ENCODE measurements at places on chromosomes 1 and 21.
A peak's percentile ranks its signal among the peaks of the same experiment; 100 is the strongest.

DNA sequence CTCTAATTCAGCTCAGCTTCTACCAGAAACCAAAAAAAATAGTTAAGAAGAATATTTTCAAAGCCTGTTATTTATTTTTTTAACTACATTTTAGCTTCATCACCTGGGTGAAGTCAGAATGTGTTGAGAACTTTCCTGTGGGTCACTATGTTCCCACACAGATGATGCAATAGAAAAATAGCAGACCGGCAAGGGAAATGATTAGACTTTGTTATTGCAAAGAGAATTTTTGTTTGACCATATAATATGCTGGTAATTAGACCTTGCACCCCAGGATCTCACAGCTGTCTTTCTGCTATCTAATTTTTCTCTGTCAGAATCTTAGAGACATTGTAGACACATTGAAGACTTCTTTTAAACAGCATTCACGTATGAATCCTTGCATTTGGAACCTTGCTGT lies 299.3 kb downstream of the TBX15 start:
- DNase-seq = no peak

- no peak for DNase-seq
These were observed 133.4 kb downstream of the EDEM3 start for GRCh38 chr1:184621260-184621659.

GRCh38 chr1:78843546-78843945 lies 163.0 kb downstream of the ADGRL4 start:
- no peak for DNase-seq

DNA sequence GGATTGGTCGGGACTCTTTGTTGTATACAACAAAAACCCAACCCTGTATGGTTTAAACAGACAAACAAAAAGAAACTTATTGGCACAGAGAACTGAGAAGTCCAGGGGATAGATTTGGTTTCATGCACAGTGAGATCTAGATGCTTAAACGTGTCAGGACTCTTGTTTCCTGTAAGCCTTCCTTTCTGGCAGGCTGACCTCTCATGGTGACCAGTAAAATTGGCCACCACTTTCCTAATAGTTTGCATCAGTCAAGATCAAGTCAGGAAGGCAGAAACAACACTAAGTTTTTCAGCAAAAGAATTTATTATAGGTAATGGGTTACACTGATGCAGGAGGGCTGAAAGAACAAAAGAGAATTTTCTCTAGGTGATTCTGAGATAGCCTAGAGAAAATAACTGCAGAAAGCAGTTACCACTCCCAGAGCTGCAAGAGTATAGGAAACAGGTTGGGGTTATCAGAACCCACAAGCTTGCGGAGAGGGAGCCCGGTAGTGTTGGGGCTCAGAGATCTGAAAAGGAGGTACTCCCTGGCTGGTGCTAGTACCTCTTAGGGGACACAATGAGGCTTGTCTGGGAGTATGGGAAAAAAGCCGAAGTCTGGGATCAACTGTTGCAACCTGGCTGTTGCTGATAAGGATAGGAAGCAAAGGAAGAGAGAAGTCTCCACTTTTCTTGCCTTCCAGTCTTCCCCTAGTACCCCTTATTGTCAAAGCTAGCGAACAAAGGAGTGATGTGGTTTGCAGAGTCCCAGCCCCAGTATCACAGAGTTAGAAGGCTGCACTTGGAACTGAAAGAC lies 21.4 kb downstream of the CITED4 start:
- DNase-seq = no peak

DNA sequence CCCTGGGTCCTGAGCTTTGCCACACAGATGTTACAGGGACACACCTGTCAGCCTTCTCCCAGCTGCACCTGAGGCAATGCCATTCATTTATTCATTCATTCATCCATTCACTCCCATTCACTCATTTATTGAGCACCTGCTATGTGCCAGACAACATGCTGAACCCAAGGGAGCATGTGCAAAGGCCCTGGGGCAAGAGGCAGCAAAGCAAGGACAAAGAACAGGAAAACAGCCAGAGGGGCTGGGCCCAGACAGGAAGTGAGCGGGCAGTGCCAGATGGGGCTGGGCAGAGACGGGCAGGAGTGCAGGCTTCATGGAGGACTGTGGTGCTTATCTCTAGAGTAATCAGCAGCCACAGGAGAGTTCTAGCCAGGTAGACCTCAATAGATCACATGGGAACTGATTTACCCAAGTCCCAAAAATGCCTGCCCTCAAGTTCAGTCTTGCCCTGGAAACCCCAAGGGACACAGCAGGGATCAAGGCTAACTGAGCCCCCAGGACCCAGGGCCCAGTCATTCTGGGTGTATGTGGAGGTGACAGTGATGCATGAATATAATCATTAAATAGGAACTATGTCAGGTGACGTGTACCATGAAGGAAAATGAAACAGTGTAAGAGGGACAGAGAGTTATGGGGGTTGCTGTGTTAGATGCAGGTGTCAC lies 530.3 kb downstream of the MATN1 start:
- no peak for DNase-seq

GRCh38 chr1:30666756-30667273 lies 56.6 kb downstream of the MATN1 start:
- DNase-seq = no peak

- no peak for DNase-seq
These were observed 238.2 kb upstream of the KCNK2 start for GRCh38 chr1:214844319-214844718.

DNA sequence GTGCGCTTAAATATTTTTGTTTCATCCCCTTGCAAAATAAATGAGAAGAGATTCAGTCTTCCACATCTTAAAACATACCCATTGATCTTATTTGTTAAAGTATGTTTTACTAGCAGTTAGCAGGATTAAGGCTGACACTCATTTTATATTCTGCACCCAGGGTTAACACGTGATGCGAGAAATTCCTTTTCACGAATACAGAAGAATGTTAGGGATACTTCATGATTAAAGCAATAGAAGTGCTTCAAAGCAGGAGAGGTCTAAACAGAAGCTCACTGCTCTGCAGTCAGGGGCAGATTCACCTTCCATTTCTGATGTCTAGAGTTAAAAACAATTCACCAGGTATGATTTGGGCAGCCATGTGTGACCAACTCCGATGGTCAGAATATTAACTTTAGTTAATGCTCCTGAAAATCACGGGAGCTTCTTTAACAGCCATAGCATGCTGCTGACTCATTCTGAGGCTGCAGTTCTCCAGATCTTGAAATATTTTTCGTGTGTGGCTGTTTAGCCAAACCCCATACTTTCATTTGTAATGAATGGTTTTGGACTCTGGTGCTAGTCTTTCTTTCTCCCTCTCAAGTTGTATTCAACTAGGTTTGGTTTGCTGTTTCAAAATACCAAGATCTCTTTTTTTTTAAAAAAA lies 19.7 kb downstream of the BCAR3 start:
- DNase-seq = no peak

DNA sequence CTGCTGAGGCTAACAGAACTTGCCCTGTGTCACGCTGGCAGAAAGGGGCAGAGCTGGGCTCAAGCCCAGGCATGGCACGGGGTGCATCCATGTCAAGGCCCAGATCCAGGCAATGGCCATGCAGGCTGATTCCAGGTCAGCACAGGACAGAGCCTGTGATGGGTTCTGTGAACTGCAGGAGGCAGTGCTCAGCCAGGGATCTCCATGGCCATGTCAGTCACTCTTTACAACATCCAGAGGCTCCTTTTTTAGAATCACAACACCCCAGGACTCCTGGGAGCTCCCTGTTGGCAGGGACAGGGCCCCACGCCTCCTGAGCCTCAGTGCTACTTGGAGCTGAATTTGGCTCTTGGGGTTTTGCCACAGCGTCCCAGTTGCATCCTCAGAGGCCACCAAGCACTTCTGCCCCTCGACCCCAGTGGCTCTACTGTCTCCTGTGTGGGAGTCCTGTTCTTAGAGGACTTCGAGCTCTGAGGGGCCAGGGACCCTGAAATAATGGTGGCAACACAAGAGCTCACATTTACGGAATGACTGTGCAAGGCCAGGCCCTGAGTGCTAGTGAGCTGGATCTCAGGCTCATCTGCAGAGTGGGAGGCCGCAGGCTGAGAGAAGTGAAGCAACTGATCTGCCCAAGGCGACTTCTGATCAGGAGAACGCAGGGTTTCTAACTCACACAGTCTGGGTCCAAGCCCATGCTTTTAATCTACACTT lies 211.5 kb downstream of the TRABD2B start:
- no peak for DNase-seq

- DNase-seq = no peak
These were observed 618 bp upstream of the SERTAD4 start for GRCh38 chr1:210231846-210232510.

DNA sequence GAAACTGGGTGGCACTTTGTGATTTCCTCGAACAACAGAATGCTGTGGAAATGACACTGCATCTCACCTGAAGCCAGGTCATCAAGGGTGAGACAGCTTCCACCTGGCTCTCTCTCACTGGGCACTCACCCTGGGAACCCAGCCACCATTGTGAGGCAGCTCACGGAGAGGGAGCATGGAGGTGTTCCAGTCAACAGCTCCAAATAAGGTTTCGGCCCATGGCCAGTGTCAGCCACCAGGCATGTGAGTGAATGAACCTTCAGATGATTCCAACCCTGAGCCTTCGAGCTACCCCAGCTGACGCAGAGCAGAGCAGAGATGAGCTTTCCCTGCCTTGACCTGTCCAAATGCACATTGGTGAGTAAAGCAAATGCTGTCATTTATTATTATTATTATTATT lies 58.1 kb downstream of the SYDE2 start:
- no peak for DNase-seq

DNA sequence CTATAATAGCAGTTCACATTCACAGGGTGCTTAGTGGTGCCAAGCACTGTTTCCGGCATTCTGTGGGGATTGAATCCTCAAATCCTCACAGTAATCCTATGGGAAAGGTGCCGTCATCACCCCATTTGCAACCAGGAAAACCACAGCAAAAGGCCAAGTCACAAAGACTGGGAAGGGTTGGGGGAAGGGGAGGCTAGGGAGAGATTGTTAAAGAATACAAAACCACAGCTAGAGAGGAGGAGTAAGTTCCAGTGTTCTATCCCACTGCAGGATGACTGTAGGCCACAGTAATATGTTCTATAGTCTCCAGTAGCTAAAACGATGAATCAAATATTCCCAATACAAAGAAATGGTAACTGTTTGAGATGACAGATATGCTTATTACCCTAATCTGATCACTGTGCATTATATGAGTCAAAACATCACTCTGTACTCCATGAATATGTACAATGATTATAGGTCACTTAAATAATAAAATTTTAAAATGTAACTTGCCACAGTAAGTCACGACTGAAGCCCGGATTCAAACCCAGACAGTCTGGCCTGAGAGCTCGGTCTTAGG lies 256.8 kb downstream of the TOMM20 start:
- DNase-seq = no peak

GRCh38 chr1:109399326-109399957 lies 1.7 kb upstream of the SORT1 start:
- DNase-seq = no peak

GRCh38 chr1:179883040-179883744 lies 1.1 kb downstream of the TOR1AIP1 start:
- DNase-seq = no peak

DNA sequence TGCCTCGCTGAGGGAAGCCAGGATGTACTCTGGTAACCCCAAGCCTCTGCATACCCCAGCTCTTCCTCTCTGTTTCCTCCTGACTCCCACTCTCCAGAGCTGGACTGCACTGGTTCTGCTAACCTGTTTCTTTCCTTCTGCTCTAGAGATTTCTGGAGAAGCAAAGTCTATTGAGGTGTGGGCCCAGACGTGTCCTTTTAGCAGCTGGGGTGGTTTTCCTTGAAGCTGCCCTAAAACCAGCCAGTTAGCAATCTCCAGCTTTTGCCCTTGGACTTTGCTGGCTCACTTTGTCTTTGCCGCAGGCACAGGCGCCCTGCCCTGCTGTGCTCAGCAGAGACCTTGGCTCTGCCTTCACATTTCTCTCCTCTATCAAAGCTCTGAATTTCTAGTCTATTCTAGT lies 171.8 kb upstream of the IVNS1ABP start:
- no peak for DNase-seq

DNA sequence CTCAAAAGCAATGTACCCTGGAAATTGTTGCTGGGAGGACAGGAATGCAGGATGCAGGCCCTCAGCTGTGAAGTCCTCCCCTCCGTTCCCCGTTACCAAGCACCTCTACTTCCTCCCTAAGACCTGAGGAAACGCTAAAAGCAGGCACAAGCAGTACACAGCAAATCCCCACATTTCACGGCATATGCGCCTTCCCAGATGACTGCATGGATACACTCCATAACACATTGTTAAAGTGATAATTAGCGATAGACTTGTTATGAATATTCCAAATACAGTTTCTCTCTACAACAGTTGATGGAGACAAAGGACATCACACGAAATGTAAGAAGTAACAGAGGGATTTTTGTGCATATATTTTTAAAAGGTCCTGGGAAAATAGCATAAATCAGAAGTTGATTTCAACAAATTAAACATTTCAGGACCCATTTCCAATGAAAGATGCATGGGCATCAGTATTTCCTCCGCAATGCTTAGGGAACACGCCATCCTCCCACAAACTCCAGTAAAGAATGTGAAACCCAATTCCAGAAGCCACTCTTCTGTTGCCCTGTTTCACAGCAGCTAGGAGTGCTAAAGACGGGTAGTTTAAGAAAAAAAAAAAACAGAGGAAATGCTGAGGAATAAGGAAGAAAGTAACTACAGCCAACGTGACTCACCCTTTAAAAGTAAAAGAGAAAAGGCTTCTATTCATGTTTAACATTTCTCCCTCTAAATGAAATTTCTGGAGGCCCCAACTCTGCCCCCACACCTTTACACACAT lies 75.5 kb downstream of the HIVEP3 start:
- no peak for DNase-seq

GRCh38 chr1:225424562-225425200 lies 3.2 kb downstream of the LBR start:
- no peak for DNase-seq

- no peak for DNase-seq
These were observed 22.1 kb downstream of the ASPM start for GRCh38 chr1:197124376-197124775.

DNA sequence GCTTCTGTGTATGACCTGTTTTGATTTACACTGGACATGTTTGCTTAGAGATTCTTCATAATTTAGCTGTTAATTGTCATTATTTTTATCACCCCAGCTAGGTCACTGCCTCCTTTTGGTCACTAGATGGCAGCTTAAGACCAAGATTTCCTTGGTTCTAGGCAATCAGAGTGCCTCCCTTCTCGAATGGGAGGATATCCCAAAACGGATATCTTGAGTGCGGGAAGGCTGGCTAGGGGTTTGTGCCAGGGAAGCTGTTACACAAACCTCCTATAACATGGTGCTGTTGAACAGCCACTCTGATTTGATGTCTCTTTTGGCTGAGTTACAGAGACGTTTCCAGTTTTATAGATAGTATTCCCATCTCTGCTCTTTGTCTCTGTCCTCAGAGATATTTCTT lies 283.5 kb downstream of the S1PR1 start:
- DNase-seq = no peak

- no peak for DNase-seq
These were observed 23.1 kb upstream of the ERI3 start for GRCh38 chr1:44377925-44378784.

DNA sequence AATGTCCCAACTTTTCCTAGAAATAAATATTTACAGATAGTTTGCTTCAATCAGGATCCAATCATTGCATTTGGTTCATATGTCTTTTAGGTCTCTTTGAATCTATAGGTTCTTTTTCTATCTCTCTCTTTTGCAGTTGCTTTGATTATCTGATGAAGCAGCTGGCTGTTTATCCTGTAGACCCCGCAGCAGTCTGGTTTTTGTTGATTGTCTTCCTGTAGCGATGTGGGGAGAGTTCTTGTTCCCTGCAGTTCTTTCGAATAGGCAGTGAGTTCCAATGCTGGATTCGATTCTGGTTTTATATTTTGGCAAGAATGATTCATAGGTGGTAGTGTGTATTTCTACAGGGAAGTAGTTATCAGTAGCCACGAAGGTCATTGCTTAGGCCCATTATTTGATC lies 7.4 kb upstream of the MIXL1 start:
- no peak for DNase-seq

- peak; percentile 57 for DNase-seq
These were observed 58.4 kb upstream of the CXADR start for GRCh38 chr21:17454315-17455027.

All from occipital lobe (tissue), 3 donors.